Amygdala (tissue), 56 donors: ENCODE measurements at places on chromosomes 2 and 18.

DNA sequence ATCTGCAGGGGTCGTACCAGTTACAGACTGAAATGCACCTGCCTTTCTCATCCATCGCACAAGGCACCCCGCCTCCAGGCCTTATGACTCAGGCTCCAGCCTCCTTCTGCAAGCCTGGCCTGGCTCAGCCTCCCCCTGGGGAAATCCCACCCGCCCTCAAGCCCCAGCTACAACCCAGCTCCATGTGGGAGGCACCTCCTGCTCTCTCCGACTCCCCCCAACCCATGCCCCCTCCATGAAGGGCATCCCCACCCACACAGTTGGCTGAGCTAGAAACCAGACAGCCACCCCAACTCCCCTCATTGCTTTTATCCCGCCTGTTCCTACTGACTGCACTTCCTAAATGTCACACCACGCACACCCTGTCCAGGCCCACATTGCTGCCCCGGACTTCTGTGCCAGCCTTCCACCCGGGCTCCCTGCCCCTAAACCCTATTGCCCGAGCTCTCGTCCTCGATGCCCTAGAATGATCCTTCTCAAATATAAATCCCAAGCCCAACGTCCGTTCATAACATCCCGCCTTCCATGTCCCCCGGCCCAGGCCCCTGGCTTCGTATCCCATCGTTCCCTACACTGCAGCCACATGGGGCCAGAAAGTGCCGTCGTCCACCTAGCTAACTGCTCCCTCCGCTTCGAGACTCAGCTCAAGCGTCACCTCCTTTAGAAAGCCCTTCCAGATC is 9.9 kb downstream of the DNMT3A start:
- DNase-seq = no peak

- DNase-seq = no peak
These were observed 2.3 kb downstream of the OBSL1 start for GRCh38 chr2:219569041-219569440.

- no peak for DNase-seq
These were observed at the start of gene CHST9 for GRCh38 chr18:27185025-27185763. Gene CHST9, minus strand, starts transcription at chr18:27185308. Its CDS starts 42,499 bp downstream, at chr18:27142809.

DNA sequence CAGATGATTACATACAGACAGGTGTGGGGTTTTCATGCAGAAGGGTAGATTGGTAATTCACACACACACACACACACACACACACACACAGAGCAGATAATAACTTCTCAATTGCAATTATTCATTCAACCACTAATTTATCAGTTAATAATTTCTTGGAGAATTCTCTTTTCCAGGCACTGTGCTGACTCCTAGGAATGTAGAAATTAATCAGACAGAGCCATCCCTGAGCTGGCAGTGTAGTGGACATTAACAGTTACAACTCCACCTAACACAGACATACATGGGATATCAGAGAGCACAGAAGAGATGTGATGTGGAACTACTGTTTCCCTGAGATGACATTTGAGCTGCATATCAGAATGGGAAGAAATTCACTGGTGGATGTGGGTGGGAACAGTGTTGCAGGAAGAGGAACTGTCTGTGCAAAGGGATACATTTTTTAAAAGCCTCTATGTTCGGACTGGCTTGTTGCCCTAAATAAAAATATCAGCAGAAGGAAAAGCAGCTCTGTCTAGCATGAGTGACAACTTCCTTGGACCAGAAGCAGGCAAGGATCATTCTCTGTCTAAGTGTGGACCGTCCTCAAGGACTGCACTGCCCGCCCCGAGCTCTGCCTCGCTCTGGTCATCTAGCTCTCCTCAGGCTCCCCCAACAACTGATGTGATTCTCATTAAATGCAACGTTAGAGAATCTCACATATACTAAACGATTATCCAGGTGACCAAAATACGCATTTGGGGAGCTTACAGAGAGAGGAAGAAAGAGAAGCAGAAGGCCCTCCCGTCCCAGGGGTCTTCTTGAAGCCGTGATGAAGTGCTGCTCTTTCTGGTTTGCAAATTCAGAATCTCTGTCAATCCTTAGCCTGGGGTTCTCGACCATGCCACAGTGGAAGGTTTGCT is 173.4 kb upstream of the TRIB2 start:
- no peak for DNase-seq

DNA sequence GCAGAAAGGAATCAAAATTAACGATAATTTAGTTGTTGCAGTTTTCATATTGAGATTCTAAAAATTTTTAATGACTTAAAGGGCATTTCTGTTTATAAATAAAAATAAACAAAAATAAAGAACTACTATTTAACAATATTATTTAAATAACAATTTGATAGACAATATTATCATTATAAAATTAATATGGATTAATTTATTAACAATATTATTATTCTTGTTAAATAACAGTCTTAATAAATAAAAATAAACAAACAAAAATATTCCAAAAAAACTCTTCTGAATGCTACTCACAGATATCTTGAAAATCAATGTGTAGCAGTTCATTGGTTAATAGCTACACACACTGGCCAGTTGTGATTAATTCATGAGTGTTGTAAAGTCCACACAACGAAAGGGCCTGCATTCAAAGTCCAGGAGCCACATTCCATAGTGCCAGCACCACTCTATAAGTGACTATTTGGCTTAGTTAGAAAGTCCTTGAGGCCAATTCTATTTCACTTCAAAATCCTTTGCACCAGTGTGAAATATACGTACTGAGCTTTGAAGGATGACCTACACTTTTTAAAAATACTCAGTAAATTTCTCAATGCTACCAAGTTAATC is 117.1 kb downstream of the ZNF521 start:
- no peak for DNase-seq

DNA sequence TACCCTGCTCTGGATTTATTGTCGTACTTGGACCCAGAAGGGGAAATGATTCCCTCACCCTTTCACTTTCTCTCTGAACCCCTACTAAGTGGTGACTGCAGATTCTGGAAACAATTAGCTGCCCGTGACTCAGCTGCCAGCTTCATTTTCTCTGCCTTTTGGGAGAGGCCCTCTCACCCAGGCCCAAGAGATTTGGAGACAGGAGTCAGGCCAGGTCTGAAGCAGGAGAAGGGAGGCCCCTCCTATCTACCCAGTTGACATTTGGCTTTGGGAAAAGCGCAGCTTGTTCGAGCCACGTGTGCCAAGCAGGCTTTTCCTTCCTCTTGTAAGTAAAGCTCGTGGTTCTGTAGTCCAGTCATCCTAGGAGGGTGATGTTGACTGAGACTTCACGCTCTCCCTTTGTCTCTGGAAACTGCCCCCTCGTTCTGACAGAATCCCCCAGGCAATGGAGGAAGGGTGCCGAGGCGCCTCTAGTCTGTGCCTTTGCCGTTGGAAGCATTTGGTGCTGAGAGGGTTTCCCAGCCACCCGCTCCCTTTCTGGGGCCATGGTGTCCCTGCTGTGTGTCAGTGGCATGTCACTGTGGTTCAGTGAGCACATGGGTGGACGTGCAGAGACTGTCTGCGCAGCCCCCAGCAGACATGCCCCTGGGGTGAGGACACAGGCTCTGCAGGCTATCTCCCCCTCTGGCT is 8.6 kb downstream of the OXER1 start:
- DNase-seq = no peak

DNA sequence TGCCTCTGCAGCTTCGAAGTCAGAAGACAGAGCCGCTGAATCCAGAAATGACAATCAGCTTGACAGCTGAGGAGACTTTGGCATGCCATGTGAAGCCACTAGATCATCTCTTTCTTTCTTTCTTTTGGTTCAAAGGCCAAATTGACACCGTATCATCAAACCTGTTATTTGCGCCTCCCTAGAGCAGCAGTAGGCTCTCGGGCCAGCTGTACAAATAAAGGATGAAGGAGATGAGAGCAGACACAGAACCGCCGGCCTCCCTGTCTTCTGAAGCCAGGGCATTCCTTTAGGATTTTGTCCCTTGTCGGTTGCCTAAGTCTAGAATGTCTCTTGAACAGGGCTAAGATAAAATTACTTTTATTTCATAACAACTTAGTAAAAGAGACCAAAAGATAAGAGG is 36.8 kb downstream of the COL4A4 start:
- no peak for DNase-seq

- no peak for DNase-seq
These were observed 325.6 kb downstream of the TXNL1 start for GRCh38 chr18:56312551-56313335.

GRCh38 chr2:146540271-146540932 is 1304.4 kb upstream of the ACVR2A start:
- DNase-seq = no peak

- DNase-seq = peak; percentile 35
These were observed 38.3 kb downstream of the TTC32 start for GRCh38 chr2:19863303-19864041.

DNA sequence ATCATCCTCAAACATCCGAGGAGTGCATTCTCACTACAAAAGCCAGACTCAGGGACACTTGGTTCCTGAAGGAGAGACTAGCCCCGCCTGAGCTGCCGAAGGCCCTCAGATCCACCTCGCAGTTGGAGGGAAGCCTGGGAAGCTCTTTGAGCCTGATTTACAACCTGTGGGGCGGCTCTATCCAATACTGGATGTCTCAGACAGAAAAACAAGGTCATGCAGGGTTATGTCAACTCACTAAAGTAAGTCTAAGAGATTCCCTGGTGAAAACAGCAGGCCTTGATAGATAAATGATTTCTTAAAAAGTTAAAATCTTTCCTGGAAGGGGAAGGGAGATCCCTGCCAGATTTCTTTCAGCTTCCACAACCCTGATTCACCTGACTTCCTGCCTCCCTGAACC is 284.3 kb downstream of the CYP26B1 start:
- no peak for DNase-seq

GRCh38 chr18:74480149-74480651 is 16.0 kb upstream of the CNDP2 start:
- no peak for DNase-seq

- no peak for DNase-seq
These were observed 49.4 kb downstream of the TWIST2 start for GRCh38 chr2:238897122-238897880.

DNA sequence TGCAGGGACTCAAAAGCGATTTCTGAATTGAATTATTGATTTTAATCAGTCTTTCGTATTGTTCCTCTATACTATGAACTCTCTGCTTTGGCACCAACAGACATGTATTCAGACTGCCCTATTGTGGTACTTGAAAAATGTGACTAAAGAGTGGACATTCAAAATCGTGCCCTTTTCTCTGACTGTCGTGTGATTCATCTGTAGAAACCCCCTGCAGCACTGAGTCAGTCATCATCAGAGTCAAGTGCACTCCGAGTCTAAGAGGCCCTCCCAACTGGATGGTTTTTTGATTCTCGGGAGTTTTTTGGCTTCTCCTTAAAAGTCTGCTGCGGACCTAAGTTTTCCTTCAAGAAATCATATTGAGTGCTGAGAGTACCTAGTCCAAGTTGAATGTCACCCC is 96.4 kb upstream of the FOSL2 start:
- no peak for DNase-seq

DNA sequence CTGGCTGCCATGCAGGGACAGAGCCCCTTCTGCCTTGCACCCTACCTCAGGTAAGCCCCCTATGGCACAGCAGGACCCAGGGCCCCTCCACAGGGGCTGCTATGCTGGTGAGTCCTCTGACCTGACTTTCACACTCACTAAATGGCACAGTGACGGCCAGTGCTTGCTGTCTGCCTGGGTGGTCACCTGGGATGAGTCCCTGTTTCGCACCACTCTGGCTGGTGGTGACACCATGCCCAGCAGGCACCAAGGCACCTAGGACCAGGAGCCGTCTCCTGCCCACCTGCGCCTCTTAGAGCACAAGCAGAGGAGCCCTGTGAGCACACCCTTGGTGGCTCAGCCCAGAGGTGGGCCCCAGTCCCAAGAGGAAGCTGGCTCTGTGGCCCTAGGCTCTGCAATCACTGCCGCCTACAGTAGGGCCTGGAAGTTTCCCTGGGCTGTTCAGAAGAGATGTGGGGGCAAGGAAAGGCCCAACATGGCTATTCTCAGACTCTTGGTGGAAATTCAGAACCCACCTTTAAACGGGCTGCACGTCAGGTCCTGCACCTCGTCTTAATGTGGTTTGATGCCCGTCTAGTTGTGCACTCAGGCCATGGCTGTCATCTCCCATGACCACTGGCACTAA is 96.0 kb downstream of the PLB1 start:
- no peak for DNase-seq

- DNase-seq = no peak
These were observed 23.6 kb upstream of the COL6A3 start for GRCh38 chr2:237437566-237437965.

DNA sequence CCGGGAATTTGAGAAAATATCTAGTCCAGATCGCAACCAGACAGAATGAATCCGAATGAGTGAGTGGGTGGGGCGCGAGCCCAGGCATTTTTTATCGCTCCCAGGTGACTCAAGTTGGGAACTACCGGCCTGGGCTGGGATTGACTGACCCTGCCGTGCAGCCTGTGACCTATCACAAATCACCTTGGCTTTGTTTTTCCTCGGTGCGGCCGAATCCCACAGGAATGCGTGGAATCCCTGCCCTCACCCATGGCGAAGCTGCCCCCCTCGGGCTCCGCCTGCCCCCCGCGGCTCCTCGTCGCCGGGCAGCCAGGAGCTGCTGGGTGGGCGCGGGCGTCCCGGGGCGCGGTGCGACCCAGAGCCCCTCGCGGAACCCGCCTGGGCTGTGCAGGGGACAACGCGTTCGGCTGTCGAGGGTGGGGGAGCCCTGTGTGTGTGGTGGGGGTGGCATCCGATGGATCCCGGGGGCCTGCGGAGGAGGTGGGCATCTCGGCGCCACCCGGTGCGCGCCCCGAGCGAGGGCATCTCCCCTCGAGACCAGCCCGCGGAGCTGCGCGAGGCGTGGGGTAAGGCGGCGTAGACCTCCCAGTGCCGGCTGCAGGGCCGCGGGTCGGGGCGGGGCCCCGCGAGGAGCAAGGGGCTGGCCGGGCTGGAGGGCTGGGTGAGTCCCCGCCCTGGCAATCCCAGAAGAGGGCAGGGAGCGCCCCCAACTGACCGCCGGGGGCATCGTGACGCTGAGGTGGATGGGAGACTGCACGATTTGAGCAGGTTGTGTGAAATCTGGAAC is 16.5 kb downstream of the B3GNT7 start:
- DNase-seq = peak; percentile 57

DNA sequence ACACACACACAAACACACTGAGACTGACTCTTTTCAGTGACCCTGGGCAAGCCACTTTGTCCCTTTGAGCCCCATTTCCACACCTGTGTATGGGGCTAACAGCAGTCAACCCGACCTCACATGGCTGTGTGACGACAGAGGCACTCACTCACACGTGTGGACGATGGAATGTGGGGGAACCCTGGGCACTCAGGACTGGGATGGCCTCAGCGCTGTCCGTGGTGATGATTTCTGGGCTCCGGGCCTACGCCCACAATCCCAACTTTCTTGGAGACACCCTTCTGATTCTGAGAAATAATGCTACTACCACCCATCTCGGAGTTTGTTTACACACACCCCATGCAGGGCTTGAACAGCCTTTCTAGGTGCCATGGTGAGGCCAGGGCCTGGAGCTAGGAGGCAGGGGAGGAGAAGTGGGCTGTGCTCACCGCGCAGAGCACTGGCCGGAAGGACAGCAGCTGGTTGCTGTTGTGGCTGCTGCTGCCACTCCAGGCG is 1.5 kb downstream of the CRYBA2 start:
- DNase-seq = no peak

GRCh38 chr2:75035444-75036353 is 77.3 kb downstream of the POLE4 start:
- DNase-seq = no peak
